ENCODE measurements at places on chromosomes 1 and 21.

DNA sequence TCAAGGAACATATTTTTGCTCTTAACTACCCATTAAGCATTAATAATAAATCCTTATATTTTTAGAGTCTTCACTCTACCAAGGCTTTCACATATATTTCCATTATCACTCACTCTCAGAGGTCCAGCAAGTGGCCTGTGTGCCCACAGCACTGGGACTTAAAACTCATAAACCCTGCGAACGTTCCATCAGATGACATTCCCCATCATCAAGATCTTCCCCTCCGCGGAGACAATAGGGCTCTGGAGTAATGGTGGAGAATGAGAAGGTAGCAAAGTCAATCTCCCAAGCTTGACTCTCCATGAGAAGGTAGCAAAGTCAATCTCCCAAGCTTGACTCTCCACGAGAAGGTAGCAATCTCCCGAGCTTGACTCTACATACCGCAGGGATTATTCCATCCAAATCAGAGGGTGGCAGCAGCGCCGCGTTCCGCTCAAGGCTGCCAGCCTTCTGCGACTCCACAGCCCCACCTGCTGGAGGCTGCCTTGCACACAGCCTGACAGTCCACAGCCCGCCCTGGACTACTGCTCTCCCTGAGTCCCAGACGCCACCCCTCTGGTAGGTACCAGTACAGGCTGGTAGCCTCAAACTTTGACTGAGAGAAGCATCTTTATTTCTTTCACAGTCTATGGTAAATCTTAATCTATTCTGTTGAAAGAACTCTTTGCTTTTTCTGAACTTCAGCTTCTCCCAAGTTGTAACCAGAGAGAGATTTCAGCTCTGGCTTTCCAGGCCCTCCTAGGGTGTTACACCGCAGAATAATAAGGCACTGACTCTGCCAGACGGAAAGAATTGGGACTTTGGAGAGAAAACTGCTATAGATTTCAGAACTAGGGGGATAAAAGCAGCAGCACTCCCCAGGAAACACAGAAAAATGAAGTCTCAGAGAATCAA, 26.4 kb upstream of the CTTNBP2NL start:
- DNase-seq, result peak; percentile 48

DNA sequence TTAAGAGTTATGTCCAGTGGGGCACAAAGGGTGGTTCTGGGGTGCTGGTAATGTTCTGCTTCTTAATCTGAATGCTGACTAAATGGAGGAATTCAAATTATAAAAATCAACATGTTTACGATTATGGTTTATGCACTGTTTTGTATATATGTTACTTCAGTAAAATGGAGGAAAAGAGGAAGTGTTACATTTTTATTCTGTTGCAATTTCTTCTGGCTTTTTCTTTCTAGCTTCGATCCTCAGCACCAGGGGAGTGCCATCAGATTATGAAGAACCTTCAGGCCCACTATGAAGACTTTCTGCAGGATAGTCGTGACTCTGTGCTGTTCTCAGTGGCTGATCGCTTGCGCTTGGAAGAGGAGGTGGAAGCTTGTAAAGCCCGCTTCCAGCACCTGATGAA, 105.5 kb downstream of the MACF1 start:
- no peak for DNase-seq

GRCh38 chr1:5244631-5245285, 590.3 kb downstream of the AJAP1 start:
- no peak for DNase-seq

DNA sequence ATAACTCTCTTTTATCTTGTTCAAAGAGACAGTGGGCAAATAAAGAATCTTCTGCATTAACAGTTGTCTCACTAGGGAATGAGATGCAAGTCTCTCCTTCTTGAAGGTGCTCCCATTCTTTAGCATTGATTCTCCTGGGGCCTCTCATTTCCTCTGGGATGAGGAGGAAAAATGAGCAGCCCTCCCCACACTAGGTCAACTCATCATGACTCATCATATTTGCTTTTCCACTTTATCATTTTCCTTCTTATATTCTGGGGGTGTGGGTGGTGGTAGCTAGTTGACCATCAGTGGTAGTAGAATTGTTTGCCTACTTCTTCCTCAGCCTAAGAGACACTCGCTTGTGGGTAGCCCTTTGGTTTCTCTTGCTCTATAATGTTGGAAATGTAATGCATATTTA, 182.0 kb upstream of the C1orf87 start:
- DNase-seq, result no peak

Data from stimulated activated CD4-positive, alpha-beta T cell treated with anti-CD3 and anti-CD28 coated beads, Interleukin-1b, Interleukin-23, amount 100 ng/mL, for 1 hour (primary cell).